ENCODE measurements at places on chromosomes 13 and 19.

DNA sequence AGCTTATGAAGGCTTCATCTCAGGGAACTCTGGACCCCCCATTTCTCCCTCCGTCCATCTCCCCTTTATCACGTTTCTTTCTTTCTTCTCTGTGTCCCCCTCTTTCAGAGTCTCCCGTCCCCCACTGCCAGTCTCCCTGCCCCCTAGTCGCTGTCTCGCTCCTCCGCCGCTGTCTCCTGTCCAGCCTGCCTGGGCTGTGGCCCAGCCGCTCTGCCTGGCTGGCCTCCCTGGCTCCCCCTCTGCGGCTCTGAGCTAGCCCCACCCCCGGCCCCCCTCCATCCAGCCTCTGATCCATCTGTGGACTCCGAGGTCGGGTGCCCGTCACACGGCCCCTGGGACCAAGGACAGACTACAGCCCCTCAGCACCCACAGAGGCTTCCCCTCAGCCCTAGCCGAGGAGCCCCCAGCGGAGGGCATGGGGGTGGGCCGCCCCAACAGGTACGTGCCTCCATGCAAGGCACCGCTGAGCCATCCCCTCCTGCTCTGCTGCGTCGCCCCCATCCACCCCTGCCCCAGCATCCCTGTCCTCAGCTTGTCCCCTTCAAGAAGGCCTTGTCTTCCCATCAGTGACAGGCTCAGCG lies 1.1 kb upstream of the KCNJ14 start:
- DNase-seq = no peak

DNA sequence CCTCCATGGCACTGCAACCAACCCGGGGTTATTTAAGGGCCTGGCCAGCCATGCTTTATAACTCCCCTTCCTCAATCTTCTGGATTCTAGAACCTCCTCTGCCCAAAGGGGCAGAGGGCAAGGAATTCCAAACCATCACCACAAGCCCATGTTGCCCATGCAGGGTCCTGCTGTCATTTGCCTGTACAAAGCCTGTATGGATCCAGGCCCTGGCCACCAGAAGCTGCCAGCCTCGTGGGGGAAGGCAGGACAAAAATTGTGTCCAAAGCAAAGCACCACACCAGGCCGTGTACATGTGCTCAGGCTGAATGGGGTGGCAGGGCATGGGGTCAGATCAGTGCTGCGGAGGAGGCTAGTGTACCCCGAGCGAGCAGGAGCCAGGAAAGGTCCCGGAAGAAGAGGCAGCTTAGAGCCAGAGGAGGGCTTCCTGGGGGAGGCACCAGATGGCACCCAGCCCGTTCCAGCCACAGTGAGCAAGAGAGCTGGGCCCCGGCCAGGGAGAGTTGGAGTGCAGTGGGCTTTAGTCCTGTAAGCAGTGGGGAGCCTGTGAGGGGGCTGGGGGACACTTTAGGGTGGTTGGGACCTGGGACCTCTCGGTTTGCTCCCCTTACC lies 35.8 kb downstream of the CAPN12 start:
- no peak for DNase-seq

GRCh38 chr13:26050568-26051230 lies 1.1 kb downstream of the SHISA2 start:
- DNase-seq = no peak

GRCh38 chr13:91563799-91564198 lies 165.4 kb downstream of the GPC5 start:
- no peak for DNase-seq

- DNase-seq = no peak
Observed at GRCh38 chr13:110607675-110608224, 7.6 kb upstream of the NAXD start.

DNA sequence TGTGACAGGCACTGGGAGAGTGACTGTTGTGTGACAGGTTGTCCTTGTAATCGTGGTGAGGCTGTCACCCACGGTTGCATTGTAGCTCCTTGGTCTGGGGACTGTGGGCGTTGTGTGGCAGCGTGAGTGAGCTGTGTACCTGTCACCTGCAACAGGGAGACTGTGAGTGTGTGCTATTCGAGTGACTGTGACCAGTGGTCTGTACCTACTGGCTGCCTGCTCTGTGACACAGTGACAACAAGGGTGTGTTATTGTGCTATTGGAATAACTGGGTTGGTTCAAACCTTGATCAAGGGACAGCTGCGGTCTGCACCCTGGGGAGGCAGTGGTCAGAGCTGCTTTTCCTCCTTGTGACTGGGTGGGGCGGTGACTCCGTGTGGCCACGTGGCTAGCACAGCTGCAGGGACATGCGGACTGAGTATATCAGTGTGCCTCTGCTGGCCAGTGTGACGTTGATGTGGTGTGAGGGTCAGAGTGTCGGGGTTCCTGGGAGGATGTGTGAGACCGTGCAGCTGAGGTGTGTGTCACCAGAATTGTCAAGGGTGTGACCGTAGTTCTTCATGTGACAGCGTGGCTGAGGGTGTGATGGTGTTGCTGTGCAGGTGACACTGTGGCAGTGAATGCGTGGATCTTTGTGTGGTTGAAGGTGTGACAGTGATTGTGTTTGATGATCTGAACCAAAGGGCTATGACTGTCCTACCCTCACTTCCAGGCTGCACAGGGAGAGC lies 10.1 kb upstream of the NFIX start:
- DNase-seq = no peak

DNA sequence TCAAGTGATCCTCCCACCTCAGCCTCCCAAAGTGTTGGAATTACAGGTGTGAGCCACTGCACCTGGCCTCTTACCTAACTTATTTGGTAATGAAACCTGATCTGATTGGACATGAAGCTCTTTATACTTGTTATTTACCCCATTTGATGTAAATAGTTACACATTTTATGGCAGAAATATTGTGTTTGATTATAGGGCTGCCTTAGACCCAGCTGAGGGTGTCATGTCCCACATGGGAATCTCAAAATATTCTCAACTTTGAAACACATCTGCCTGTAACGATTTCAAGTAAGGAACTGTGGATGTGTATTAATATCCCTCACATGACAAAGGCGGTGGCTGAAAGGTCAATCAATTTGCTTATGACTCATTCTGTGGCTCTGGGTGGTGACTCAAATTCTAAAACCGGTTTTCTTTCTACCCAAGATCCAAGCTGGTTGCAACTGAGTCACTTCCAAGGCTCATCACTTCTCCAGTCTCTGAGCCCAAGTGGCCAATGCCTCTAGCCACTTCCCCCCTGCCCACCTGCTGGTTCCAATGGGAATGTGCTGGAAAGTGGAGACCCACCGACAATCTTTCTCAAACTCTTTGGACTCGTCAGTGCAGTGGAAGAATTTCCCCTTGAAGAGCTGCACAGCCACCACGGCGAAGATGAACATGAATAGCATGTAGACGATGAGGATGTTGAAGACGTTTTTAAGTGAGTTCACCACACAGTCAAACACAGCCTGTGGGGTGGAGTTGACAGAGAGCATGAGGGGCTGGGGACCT lies 110.9 kb downstream of the IER2 start:
- DNase-seq = no peak

GRCh38 chr19:28949535-28949934 lies 263.4 kb downstream of the UQCRFS1 start:
- DNase-seq = no peak

GRCh38 chr13:39847336-39847735 lies 191.9 kb downstream of the COG6 start:
- DNase-seq = no peak

DNA sequence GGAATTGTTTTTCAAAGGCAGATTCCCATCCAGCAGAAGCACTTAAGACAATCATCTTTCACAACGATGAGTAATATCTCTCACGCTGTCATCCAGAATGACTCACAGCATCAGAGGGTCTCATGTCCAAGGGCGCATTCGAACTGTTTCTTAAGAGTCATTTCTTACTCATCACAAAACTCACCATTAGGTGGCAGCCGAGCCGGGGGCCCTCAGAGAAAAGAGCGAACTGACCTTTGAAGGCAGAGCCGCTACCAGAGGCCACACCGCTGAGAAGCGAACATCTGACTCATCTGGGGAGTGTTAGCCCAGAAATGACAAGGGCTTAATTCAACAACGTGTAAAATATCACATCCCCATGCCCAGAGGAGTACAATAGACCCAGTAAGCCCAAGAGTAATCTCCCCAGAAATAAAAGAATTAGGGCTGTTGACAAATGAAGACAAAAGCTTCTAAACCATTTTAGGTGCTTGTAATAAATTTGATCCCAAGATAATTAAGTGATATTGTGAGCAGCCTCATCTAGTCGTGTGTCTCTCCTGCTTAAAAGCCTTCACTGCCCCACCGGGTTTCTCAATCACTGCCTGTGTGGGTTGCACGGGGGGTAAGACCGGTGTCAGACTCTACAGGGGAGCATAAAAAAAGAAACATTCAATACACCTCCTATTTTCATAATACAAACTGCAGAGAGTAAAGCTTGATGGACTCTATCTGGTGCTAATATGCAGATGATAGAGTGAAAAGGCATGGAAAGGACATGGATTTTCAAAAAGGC lies 96.2 kb downstream of the CYSLTR2 start:
- DNase-seq = no peak

- no peak for DNase-seq
Observed at GRCh38 chr19:51980116-51980736, 6.4 kb downstream of the ZNF350 start.

DNA sequence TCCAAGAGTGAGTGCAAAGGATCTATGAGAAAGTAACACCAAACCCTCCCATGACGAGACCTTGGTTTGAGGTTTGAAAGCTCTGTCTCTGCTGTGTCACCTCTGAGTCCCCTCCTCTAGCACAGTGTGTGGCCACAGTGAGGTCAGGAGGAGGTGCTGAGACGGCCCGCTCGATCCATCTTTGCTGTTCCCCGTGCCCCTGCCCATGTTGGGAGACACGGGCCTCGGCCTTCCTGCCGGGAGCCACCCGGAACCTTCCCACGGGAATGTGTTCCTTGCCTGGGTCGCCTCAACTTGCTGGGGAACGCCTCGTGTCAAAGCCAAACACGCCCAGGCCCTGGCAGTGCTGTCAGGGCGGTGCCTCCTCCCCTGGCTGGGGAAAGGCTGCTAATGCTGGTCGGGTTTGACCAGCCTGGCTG lies 10.1 kb downstream of the NANOS3 start:
- no peak for DNase-seq

- no peak for DNase-seq
Observed at GRCh38 chr13:27691207-27691606, 69.5 kb downstream of the POLR1D start.

GRCh38 chr19:35395382-35396199 lies 24.7 kb downstream of the GPR42 start:
- DNase-seq = no peak
